ENCODE measurements at places on chromosomes 6 and 20.

DNA sequence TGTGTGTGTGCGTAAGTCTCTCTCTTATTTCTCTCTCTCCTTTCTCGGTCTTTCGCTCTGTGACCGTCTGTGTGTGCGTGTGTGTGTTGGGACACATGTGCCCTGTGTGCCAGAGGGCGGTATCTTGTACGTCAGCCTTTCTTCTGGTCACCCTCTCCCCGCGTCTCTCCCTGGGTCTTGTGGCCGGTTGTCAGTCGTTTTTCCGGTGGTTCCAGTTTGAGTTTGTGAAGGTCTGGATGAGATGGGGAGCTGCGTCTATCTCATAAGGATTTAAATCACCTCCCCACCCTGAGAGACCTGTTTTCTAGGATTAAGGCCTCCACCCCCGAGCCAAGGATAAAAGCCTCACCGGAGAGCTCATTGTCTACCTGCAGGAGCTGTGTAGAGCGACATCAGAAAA lies 295.5 kb upstream of the ZNF337 start:
- no peak for DNase-seq

- no peak for DNase-seq
Observed at GRCh38 chr6:97066056-97066455, 141.5 kb downstream of the KLHL32 start.

GRCh38 chr6:166573511-166574216 lies 12.8 kb downstream of the RAMACL start:
- no peak for DNase-seq

DNA sequence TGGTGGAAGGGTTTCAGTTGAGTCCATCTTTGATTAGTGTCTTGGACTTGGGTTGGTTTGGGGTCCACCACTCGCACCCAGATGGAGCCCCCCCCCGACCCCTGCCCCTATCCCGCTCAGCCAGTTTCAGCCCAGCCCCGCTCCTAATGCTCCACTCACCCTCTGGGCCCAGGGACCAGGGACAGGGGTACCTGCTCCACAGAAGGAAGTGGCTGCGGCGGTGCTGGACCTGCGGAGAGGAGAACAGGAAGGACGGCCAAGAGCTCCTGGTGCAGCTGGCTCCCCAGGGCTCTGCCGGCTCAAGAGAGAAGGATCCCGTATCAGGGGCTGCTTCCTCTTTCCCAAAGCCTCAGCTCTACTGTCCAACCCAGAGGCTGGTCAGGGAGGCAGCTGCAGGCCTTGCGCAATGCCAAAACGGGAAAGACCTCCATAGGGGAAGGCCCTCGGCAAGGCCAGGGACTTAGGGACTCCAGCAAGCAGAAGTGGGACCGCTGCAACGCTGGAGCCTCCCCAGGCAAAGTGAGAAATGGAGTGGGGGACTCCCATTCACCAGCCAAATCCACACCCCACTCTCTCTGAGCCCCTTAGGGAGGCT lies at the start of gene SIGLEC1:
SIGLEC1 (minus strand) TSS at position 322 of the 595 bp plus-strand sequence. CDS start 5,472 bp downstream, outside the sequence.
- no peak for DNase-seq

DNA sequence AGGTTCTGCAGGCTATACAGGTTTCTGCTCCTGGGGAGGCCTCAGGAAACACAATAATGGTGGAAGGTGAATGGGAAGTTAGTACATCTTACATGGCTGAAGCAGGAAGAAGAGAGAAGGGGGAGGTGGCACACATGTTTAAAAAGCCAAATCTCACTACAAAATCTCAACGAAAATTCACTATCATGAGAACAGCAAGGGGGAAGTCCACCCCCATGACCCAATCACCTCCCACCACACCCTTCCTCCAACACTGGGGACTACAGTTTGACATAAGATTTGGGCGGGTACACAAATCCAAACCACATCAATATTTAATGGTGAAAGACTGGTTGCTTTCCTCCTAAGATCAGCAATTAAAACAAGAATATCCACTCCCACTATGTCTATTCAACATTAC lies 13.8 kb upstream of the POLR1H start:
- DNase-seq, result no peak

- DNase-seq, result no peak
Observed at GRCh38 chr6:1197309-1197708, 114.6 kb upstream of the FOXQ1 start.

DNA sequence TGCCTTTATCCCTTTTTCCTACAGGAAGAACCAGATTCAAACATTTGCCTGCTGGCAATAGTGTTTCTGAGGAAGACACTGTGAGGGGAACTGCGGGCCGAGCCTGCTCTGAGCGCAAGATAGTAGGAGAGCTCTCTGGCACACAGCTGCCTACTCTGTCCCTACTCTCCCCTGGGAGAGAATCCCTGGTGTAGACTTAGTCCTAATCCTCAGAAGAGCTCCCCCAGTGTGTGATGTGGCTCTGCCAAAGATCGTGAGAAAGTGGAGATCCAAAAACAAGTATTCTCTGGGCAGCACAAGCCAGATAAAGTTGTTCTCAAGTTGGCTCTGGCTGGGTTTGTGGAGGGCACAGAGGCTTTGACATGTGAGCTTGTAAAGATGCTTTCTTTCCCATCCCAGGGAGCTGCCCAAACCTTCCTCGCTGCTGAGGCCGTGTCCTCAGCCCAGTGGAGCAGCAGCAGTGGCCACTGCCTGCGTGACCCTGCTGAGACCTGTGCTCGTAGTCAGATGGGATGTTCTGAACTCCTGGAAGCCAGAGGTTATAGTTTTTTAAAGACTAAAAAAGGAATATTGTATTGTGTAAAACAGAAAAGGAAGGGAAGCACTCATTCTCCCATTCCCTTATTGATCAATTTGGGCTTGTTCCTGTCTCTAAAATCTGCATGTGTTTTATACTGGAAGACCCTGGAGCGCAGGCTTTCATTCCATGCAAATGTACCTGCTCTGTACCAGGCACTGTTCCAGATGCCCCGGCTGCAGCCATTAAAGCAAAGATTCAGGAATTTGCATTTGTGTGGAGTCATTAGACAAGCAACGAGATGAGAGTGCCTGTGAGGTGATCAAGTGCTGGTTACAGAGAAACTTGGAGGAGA lies 30.7 kb downstream of the PNLDC1 start:
- DNase-seq, result no peak

DNA sequence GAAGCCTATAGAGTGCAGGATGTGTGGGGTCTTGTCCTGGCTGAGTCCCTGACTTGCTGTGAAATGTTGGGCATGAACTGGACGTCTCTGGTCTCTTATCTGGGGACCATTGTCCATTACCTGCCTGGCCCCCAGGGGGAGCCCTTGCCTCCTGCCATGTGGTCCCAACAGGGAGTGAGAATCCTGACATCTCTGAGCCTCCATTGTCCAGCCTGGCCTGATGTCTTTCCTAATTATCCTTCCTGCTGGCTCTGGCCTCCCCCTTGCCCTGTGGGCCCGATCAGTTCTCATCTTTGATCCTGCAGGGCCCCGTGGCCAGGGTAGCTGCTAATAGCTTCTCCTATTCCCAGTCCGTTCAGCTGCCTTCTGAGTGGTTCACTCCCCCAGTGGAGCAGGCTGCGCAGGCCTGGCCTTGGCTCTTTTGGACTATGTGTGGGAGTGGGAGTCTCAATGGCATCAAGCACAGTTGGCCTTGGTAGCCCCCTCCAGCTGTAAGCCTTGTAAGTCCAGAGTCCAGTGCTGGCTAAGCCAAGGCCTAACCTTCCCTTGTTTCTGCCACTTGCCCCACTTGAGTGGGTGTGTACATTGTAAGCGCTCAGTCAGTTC lies 77.9 kb upstream of the RALY start:
- DNase-seq, result peak; percentile 17

DNA sequence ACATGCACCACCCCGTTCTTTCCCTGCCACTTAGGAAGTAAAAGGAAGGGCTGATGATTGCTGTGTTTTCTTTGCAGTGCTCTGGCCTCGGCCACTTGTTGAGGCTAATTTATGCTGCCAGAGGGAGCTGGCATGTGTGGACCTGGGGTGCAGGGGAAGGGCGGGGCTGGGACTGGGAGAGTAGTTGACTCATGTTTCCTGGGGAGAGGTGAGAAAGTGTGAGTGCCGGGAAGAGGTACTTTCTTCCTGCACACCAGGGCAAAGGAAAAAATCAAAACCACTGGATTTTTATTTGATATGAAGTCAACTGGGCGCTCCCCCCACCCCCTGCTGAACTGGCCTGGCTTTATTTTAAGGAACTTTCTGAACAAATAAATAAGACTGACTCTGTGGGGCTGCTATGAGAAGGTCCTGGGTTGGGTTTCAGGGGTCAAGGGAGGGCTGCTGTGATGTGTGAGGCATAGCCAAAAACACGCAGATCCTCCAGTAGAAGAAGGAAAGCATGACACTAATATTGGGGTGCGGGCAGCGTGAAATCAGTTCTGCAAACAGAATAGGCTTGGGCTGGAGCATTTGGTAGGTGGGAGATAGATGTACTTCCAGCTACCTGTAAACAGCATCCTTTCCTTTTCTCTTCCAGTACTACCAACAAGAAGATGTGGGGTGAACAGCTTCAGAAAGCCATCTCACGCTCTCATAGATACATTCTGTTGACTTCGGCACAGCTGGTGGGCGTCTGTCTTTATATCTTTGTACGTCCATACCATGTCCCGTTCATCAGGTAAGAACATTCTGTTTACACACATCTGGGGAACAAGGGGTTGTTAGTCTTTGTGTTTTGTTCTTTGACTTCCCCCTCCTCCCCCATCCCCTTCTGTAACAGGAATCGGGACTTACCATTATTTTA lies 87.5 kb downstream of the SYNJ2 start:
- no peak for DNase-seq

GRCh38 chr6:68400396-68400795 lies 234.7 kb upstream of the ADGRB3 start:
- no peak for DNase-seq

DNA sequence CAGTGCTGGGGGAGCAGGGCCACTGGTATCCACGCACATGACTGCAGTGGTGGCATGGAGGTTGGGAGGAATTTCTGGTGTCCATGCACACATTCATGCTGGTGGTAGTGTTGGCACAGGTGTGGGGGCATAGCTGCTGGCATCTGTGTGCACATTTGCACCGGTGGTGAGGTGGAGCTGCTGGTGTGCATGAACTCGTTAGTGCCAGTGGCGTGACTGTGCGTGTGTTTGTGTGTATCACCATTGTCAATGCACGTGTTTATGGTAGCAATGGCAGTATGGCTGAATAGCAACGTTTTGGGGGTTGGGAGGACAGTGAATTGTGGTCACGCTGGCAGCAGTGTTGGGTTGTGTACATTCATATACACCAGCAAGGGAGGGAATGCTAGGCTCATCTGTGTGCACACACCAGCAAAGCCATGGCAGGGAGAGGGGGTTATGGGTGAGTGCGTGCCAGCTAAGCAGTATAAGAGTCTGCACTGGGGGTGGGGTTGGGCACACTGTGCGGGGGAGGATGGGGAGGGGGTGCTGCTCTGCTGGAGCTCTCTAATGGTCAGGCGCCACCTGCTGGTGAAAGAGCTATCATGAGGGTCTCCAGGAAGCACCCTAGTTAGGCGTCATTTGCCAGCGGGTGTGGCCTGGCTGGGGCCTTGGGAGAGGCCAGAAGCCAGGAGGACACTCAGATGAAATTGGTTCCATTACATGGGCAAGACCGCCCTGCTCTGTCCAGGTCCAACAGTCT lies 626.1 kb upstream of the ID4 start:
- DNase-seq, result no peak

GRCh38 chr20:24461848-24462247 lies 7.6 kb upstream of the SYNDIG1 start:
- no peak for DNase-seq

DNA sequence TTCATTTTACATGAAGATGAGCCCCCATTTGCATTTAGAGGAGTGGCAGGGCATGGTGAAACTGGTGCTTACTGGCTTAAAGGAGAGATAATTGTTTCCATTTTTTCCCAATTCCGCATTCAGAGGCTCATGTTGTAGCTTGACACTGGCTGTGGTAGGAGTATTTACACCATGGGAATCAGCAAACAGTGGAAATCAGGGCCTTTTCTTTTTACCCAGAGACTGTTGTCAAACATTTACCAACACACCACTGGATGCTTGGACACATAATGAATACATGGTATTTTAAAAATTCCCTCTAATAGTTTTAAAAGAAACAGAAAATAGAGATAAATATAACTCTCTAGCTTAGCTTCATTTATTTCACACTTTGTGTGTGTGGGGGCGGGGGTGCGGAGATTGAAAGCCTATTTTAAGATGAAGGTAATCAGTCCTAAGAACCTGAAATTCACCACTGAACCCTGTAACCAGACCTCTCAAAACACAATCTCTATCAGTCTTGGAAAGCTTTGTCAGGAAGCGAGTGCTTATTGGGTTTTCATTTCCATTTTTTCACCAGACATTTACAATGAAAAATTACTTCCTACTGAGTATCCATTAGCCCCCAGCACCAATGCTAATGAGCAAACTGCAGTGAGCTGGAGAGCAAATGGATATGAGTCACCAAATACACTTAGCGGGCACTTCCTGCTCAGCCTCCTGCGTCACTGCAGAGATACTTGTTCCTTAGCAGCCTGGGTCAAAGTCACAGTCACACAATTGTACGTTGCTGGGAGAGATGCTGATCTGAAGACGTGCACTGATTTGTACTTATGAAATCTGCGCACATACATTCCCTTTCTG lies 532.0 kb downstream of the BCKDHB start:
- no peak for DNase-seq

DNA sequence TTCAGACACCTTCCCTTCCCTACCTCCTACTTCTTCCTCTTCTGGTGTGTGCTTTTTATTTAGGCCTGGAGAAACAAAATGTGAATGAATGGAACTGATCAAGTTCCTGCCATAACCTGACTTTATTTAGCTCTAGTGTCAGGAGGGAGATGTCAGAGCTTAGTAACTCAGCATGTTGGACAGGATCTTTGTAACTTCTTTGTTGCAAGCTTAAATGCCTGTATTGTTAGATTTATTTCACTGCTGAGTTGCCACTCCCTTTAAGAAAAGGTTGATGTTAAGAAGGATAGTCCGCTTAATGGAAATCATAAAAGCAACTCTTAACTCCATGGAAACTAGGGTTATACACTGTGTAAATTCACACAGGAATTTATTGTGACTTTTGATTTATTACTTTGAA lies 2.2 kb downstream of the FAM120B start:
- no peak for DNase-seq

GRCh38 chr20:16707674-16708073 lies 22.2 kb upstream of the SNRPB2 start:
- DNase-seq, result no peak

Data from activated CD4-positive, alpha-beta T cell treated with anti-CD3 and anti-CD28 coated beads, Interleukin-2, amount 50 U/mL, for 24 hours (primary cell).